Hepatocyte (in vitro differentiated cells): ENCODE measurements at places on chromosomes 11 and 22. TPM values are rescaled to one million over a fixed set of nuclear protein-coding genes. Genes with fewer than 3 reads are reported as not detected.

The SLC22A12 gene
- total RNA-seq, result not detected in 2 replicates

The MMP27 gene
- total RNA-seq, result not detected in 2 replicates

The CAPN5 gene
- 25.2 and 29.1 TPM in 2 replicates for total RNA-seq

The SPDYC gene
- total RNA-seq, result not detected in 2 replicates

The B3GAT1 gene
- total RNA-seq, result 0.17 and 0.20 TPM in 2 replicates

The TBX1 gene
- not detected in 2 replicates for total RNA-seq

- no peaks in the 10 kb centered on the region for H3K27me3 ChIP-seq
- no peak for DNase-seq
- no peaks in the 10 kb centered on the region for H3K4me1 ChIP-seq
- H3K4me3 ChIP-seq, result no peak overlapping the region
- no peak overlapping the region for H3K27ac ChIP-seq
- H3K36me3 ChIP-seq, result no peaks in the 10 kb centered on the region
These were observed 20.3 kb upstream of the CCDC90B start for GRCh38 chr11:83306200-83307080.

DNA sequence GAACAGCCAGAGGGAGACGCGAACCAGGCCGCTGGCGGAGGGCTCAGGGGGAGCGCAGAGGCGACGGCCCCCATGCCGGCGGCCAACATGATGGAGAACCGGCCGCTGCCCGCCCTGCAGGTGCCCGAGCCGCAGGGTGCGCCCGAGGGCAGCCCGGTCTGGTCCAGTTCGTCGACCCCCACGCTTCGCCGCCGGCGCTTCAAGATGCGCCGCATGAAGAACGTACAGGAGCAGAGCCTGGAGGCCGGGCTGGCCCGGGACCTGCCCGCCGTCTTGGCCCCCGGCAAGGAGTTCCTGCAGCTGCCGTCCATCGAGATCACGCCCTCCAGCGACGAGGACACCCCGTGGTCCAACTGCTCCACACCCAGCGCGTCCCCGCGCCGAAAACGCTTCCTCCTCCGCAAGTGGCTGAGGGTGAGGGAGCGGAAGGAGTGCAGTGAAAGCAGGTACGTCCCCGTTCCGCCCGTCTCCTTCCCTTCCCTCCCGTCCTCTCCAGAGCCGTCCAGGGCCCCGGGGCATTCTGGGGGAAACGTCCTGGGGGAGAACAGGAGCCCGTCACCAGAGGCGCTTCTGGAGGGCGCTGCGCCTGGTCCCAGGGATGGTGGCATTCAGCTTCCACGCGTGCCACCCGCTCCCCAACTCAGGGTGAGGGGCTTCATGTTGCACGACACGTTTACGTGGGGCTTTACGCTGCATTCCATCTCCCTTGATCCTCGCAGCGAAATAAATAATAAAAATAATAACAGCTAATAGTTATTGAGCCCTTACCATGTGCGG, 840 bp downstream of the GRAMD1B start:
- no peaks in the 10 kb centered on the region for H3K36me3 ChIP-seq
- peak; percentile 45 for DNase-seq
- peaks cover 5% of the 10 kb centered on the region for H3K27me3 ChIP-seq
- peak overlapping the region; percentile 58 for H3K27ac ChIP-seq

DNA sequence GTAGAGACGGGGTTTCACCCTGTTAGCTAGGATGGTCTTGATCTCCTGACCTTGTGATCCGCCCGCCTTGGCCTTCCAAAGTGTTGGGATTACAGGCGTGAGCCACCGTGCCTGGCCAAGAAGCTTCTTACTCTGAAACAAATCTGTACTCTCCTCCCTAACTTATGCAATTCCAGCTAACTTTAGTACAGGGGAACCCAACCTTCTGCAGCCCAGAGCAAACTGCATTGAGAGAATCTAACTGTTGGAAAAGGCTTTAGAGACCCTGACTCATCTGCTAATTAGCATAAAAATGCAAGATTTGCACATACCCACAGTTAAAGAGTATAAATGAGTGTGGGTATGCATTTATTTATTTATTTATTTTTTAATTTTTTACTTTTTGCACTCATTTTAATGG, 64.8 kb downstream of the APOL5 start:
- H3K4me3 ChIP-seq, result no peak overlapping the region
- H3K27ac ChIP-seq, result no peak overlapping the region
- no peaks in the 10 kb centered on the region for H3K27me3 ChIP-seq
- no peaks in the 10 kb centered on the region for H3K4me1 ChIP-seq

DNA sequence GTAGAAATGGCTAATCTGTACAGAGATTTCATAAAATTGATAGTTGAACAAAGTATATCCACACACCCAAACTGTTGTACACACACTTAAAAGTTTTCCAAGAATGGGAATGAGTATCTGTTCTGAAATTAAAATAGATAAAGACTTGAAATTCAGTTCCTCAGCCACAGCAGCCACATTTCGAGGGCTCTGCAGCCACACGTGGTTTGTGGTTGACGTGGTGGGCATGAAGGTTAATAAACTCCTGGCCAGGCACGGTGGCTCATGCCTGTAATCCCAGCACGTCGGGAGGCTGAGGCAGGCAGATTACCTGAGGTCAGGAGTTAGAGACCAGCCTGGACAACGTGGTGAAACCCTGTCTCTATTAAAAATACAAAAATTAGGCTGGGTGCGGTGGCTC, 24.0 kb downstream of the TPST2 start:
- DNase-seq, result no peak
- H3K27me3 ChIP-seq, result no peaks in the 10 kb centered on the region
- H3K4me3 ChIP-seq, result no peak overlapping the region
- no peaks in the 10 kb centered on the region for H3K36me3 ChIP-seq

- H3K27ac ChIP-seq, result no peak overlapping the region
- H3K4me3 ChIP-seq, result no peak overlapping the region
- H3K4me1 ChIP-seq, result no peaks in the 10 kb centered on the region
- no peak for DNase-seq
- H3K27me3 ChIP-seq, result no peaks in the 10 kb centered on the region
These were observed 58.6 kb downstream of the APOL1 start for GRCh38 chr22:36311386-36312085.

- H3K4me1 ChIP-seq, result peaks cover 23% of the 10 kb centered on the region
- peaks cover 78% of the 10 kb centered on the region for H3K27me3 ChIP-seq
- no peak for DNase-seq
- no peak overlapping the region for H3K27ac ChIP-seq
These were observed 726 bp downstream of the RTN4RL2 start for GRCh38 chr11:57460758-57461749.

DNA sequence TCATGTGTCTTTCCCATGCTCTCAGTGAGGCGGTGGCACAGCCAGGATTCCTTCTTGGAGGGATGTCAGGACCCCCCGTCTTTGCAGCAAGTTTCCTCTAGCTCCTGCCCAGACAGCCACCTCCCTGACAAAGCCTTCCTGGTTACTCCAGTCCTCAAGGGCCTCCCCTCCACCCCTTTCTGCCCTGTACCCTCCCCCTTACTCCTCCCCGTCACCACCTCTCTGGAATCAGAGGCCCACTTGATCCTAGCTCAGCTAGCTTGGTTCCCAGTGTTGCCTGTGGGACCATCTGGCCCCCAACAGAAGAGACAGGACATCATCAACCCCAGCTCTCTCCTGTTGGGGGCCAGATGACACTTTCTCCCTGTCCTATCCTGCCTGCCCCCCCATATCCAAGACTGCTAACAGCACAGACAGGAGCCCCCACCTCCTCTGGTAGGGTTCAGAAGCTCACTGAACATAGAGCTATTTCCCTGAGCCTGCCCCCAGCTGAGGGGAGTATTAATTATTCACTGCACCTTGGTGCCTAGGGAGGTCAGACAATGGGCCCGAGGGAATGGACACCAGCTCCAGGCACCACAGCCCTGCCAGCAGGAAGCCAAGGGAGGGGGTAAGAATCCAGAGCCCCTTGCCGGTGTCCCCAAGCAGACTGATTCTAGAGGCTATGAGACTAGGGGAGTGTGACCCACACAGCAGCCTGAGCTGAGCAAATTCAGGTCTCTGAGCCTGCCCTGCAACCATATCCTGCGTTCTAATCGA, 3.3 kb downstream of the GDPD5 start:
- no peak overlapping the region for H3K27ac ChIP-seq
- H3K4me3 ChIP-seq, result no peak overlapping the region
- H3K4me1 ChIP-seq, result peaks cover 10% of the 10 kb centered on the region
- no peaks in the 10 kb centered on the region for H3K36me3 ChIP-seq
- no peak for DNase-seq
- H3K27me3 ChIP-seq, result peaks cover 17% of the 10 kb centered on the region

DNA sequence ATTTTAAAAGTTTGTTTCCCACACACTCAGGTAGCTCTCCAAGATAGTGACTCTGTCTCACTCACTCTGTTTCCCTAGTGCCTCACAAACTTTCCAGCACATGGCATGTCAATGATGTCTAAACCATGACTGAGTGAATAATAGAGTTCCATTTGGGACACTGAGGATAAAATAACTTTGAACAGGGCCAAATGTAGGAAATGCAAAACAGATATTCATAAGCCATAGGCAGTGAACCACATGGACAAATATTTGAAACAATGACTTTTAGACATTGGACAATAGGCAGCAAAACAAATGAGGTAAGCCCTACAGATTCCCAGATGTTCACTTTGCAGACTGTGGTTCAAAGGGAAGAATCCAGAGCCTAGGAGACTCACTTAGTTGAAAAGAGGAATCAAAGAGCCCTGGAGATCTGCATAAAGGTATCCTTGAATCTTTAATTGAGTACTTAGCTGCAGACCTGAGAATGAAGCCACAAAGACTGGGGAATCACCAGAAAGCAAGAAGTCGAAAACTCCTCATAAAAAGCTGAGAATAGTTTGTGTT, 173.3 kb downstream of the FAM76B start:
- no peaks in the 10 kb centered on the region for H3K36me3 ChIP-seq
- H3K4me3 ChIP-seq, result no peak overlapping the region
- H3K27ac ChIP-seq, result no peak overlapping the region
- H3K27me3 ChIP-seq, result no peaks in the 10 kb centered on the region

DNA sequence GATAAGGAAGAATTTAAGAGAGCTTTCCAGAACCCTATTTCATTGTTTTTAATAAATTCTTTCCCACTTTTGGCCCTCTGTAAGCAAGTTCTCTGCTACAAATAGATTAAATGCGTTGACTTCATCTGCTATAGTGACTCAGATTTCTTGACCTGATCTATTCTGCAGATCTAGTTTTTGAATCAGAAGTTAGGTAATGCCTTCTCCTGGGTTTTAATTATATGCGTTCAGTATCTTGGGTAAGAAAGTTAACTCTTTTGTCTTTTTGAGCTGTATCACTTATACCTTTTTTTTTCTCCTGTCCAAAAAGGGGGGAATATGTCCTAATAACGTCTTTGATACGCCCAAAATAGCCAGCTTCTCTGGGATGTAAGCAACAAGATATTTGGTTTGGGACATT, 2.4 kb upstream of the HEPHL1 start:
- no peaks in the 10 kb centered on the region for H3K36me3 ChIP-seq
- H3K4me1 ChIP-seq, result no peaks in the 10 kb centered on the region
- no peak for DNase-seq
- H3K27me3 ChIP-seq, result no peaks in the 10 kb centered on the region

DNA sequence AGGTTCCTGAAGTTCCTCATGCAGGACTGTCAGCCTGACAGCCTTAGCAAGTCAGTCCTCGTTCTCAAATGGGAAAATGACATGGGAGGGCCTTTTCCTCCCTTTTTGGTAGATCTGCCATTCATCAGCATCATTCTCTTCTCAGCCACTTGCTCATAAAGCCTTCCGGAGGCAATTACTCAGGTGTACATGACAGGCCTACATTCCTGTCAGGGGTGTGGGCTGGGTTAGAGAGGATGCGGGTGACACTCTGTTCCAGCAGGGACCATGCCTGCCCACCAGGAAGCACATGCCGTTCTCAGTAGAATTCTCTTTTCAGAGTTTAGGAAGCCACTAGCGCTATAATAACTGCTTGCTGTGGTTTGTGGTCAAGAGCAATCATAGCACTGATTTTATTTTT, 24.2 kb upstream of the ANKK1 start:
- no peak overlapping the region for H3K4me3 ChIP-seq
- H3K36me3 ChIP-seq, result no peaks in the 10 kb centered on the region
- H3K27me3 ChIP-seq, result no peaks in the 10 kb centered on the region
- H3K27ac ChIP-seq, result no peak overlapping the region

GRCh38 chr11:112457532-112457931, 196.9 kb upstream of the PLET1 start:
- no peak overlapping the region for H3K27ac ChIP-seq
- no peaks in the 10 kb centered on the region for H3K36me3 ChIP-seq
- H3K4me1 ChIP-seq, result no peaks in the 10 kb centered on the region
- H3K4me3 ChIP-seq, result no peak overlapping the region
